ENCODE measurements at places on chromosomes 12 and 14.

GRCh38 chr14:29664515-29664914 lies 263.1 kb downstream of the PRKD1 start:
- DNase-seq: no peak

- no peak for DNase-seq
Observed at GRCh38 chr14:40003773-40004172, 571.5 kb upstream of the FBXO33 start.

DNA sequence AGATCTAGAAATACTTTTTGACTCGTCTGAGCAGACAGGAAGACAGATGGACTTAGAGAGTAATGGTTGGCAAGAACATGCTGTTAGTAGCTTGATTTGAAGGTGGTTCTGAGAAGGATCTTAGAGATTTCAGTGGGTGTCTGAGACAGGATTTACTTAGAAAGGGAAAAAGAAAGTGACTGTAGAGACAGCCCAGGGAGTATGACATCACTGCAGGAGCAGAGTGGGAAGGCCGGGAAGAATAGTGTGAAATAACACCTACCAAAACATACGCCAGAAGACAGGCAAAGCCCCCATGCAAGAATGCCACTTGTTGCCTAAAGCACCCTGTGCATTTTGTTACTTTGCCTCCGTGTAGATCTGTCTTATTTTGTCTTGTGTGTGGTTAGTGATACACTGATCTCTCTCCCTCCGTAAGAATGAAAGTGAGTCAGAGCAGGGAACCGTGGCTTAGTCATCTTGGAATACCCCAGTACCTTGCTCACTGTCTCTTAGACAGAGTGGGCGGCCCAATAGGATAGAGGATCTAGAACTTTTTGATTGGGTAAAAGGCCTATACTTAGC lies 161.3 kb upstream of the IFNG-AS1 start:
- DNase-seq: no peak

- no peak for DNase-seq
Observed at GRCh38 chr14:66045572-66046021, 440.6 kb upstream of the CCDC196 start.

DNA sequence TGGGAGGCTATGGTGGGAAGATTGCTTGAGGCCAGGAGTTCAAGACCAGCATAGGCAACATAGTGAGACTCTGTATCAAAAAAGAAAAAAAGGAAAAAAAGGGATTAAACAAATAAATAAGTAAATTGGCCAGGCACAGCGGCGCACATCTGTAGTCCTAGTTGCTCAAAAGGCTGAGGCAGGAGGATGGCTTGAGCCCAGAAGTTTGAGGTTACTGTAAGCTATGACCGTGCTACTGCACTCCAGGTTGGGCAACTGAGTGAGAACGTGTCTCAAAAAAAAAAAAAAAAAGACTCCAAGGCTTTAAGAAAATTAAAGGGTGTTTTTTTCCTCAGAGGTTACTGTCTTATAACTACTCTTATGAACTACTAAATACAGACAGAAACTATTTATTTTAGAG lies 11.7 kb downstream of the BEST3 start:
- DNase-seq: no peak

GRCh38 chr12:117279606-117280005 lies 81.8 kb downstream of the NOS1 start:
- DNase-seq: no peak

- no peak for DNase-seq
Observed at GRCh38 chr12:6535960-6536847, 1.9 kb downstream of the GAPDH start.

DNA sequence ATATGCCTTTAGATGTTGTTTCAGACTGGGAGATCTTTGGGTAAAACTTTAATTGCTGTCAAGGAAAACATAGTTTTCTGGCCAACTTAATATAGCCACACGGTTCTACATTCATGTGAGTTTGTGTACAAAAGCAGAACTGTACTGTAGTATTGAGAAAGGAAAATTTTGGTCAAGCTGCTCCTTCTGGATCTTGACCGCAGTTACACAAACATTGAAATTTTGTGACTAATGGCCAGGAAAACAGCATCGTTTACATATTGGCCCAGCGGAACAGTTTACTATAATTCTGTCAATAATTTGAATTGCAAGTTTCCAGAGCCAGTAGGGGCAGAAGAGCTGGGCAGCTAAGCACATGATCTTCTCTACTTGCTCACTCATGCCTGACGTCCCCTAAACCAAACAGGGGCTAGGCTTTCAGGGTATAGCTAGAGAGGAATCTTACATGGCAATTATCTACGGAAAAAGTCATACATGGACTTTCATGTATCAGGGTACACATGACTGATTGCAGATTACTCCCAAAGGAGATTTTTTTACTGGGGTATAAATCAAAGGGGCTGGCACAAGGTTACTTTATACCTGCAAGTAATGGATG lies 11.4 kb upstream of the ART4 start:
- no peak for DNase-seq

GRCh38 chr12:113860950-113861349 lies 105.2 kb downstream of the RBM19 start:
- no peak for DNase-seq

GRCh38 chr14:37114002-37114401 lies 58.4 kb downstream of the SLC25A21 start:
- no peak for DNase-seq

DNA sequence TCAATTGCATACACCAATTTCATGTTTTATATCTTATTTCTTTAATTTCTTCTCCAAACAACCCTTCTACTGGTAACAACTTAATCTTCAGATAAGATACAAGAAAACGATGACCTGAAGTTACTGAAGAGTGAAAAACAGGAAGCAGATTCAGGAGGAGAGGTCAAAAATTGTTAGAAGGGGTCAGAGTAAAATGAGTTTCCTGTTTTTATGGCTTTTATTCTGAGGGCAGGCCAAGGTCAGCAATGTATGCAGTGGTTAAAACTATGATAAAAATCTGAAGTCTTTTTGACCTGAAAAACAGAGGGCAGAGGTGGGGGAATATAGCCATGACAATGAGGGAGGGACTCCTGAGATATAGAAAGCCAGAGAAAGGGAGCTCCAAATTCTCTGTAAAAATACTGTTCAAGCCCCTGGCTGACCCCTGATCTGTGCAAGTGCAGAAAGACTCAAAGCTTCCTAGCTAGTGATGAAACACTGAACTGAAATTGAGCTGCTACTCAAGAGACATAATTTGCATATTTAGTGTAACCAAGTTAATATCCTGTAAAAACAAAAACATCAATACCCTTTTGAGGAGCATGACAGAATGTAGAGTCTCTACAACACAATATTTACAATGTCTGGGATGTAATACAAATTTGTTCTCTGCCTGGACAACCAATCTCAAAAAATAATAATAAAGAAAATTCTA lies 514.3 kb upstream of the SEL1L start:
- DNase-seq: no peak

- DNase-seq: no peak
Observed at GRCh38 chr14:84707830-84708229, 822.1 kb upstream of the FLRT2 start.

- DNase-seq: no peak
Observed at GRCh38 chr14:58815794-58816193, 178.0 kb downstream of the DACT1 start.

- no peak for DNase-seq
Observed at GRCh38 chr14:65356327-65356836, 56.1 kb upstream of the FUT8 start.

DNA sequence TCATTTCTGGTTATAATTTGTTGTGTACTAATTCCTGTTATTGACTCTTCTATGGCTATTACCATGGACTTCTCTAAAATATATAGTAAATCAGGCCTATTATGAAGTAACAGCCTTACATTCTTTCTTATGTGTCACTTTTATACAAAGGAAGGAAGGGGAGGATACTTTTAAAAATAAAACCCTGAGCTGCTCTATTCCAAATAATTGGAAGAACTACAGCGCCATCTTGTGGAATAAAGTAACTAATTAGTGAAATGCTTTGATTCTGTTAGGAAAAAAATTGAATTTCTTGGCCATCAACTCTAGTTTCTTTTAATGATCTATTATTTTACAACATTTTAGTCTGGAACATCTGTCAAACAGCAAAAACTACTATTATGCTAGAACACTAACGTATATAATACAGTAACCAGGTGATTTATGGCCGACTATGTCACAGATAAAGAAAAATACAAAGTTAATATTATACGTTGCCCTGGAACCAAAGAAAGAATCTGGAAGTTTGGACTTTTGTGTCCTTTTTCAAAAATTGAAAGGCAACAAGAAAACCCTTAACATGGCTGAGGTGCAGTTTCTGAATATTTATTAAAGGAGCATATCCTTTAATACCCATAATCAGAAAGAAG lies 55.0 kb upstream of the NELL2 start:
- DNase-seq: no peak

- peak; percentile 35 for DNase-seq
Observed at GRCh38 chr14:51093371-51094281, 1.3 kb downstream of the TRIM9 start.

GRCh38 chr12:1318327-1319031 lies 275.9 kb downstream of the FBXL14 start:
- no peak for DNase-seq

- no peak for DNase-seq
Observed at GRCh38 chr12:8018666-8019581, 13.6 kb upstream of the FOXJ2 start.

DNA sequence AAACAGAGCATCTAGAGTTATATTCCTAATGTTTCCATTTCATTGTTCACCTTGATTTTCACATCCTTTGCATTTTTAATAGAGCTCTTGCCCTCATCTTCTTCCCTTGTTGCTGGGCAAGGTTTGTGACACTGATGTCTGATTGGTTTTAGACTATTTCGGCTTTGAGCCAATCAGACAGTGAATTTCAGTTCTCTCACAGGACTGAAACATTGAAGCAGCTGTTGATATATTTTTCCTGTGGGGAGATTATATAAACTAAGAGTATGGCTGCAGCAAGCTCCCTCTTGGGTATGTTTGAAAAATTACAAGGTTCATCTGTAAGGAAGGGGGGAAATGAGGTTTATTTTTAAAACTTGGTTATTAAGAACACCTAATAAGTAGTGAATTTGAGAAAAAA lies 51.2 kb downstream of the ATF7IP start:
- no peak for DNase-seq

- DNase-seq: no peak
Observed at GRCh38 chr12:107351713-107352112, 258.4 kb upstream of the CRY1 start.

DNA sequence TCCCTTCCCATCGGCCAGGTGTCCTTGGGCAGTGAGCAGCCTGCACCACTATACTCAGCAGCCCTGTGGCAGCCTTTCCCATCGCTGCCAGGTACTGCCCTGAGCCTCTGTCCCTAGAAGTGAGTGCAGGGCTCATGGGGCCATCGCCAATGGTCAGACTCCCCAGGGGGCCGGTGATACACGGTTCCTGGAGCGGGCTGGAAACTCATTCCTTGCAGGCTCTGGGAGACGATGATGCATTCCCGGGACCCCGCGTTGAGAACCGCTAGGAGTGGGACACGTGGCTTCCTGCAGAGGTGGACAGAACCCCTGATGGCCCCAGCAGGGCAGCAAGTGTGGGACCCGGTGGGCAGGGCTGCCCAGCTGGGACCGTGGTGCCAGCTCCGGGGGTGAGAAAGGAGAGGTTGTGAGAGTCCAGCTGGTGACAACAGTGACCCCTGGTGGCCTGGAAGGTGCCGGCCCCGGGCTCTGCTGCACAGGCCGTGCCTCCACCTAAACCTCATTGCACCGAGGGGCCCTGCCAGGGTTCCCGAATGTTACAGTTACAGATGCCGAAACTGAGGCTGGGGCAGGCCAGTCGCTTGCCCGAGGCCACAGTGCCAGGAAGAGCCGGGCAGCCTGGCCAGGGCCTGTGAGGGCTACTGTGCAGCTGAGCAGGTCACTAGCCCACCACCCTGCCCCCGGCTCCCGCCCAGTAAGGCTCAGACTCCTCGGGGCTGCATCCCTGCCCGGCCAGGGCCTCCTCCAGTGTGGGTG lies 33.8 kb downstream of the FBRSL1 start:
- DNase-seq: peak; percentile 65

DNA sequence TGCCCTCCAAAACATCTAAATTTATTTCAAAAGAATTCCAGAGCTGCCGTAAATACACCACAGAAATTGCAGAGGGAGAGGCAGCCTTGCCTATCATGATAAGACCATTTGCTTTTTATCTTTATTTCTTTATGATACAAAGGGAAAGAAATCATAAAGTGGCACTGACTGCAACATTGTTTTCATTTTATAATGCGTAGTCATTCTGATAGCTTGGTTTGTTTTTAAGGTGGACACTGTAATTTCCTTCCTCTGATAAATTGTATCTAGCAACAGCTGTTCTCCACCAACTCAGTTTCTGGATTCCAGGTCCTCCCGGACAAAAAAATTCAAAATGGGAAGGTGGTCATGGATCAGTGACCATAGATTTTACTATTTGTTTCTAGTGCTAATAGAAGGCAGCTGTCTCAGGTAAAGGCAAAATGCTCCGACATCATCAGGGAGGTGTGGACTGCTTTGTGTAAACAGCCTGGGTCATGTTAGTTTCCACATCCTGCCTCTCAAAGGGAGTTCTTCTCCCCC lies 623 bp upstream of the TSPAN8 start:
- DNase-seq: no peak

- DNase-seq: no peak
Observed at GRCh38 chr14:93011650-93012325, 88.8 kb downstream of the CHGA start.

GRCh38 chr12:110107369-110108281 lies 16.5 kb upstream of the IFT81 start:
- no peak for DNase-seq

DNA sequence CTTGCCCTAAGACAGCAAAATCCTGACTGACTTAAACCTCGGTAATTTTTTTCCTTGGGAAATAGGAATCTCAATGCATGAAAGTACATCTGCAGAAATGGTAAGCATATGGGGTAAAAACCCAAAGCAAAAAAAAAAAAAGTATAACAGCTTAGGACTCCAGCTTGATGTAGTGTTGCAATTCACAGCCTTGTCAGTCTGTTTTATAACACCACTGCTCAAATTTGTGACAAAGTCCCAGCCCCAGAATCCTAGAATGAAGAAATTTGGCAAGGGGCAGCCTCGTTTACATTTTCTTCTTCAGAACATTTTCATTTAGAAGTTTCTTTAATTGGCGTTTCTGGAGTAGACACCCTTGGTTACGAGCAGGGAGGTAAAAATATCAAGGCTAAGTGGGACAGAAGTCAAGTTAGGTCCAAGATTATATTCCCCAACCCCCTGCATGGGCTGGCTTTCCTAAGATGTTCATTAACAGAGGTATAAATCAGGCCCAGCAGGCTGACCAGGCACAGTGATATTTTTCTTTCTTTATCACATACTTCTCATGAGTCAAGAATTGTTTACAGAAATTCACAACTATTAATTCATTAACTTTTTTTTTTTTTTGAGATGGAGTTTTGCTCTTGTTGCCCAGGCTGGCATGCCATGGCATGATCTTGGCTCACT lies 424.0 kb downstream of the RMST start:
- DNase-seq: no peak

GRCh38 chr12:1879633-1880032 lies 38.8 kb downstream of the CACNA2D4 start:
- DNase-seq: no peak

- no peak for DNase-seq
Observed at GRCh38 chr12:38160318-38161122, 156.1 kb upstream of the ALG10B start.

- DNase-seq: peak; percentile 68
Observed at GRCh38 chr14:73026845-73027542, at the start of gene ZFYVE1. Gene ZFYVE1, minus strand, starts transcription at chr14:73027106. Its CDS starts 2,598 bp downstream, at chr14:73024508.

GRCh38 chr12:66252771-66253170 lies 49.5 kb upstream of the HELB start:
- no peak for DNase-seq

- no peak for DNase-seq
Observed at GRCh38 chr12:47316609-47317049, 236.9 kb upstream of the AMIGO2 start.

Data from stimulated activated CD4-positive, alpha-beta T cell treated with anti-CD3 and anti-CD28 coated beads, Interleukin-1b, Interleukin-23, amount 100 ng/mL, for 1 hour (primary cell).